Left renal pelvis (tissue), 4 donors: ENCODE measurements at places on chromosomes 6 and 20. TPM values are rescaled to one million over a fixed set of nuclear protein-coding genes. Genes with fewer than 3 reads are reported as not detected.

The PRSS35 gene
- polyA plus RNA-seq = 51.1 TPM

The PPIL6 gene
- polyA plus RNA-seq = 17.8 TPM

The PGK2 gene
- polyA plus RNA-seq = not detected

GRCh38 chr6:89950879-89951391 lies 56.7 kb downstream of the GJA10 start:
- DNase-seq = no peak

GRCh38 chr6:127462376-127462775 lies 3.2 kb upstream of the KIAA0408 start:
- no peak for DNase-seq

DNA sequence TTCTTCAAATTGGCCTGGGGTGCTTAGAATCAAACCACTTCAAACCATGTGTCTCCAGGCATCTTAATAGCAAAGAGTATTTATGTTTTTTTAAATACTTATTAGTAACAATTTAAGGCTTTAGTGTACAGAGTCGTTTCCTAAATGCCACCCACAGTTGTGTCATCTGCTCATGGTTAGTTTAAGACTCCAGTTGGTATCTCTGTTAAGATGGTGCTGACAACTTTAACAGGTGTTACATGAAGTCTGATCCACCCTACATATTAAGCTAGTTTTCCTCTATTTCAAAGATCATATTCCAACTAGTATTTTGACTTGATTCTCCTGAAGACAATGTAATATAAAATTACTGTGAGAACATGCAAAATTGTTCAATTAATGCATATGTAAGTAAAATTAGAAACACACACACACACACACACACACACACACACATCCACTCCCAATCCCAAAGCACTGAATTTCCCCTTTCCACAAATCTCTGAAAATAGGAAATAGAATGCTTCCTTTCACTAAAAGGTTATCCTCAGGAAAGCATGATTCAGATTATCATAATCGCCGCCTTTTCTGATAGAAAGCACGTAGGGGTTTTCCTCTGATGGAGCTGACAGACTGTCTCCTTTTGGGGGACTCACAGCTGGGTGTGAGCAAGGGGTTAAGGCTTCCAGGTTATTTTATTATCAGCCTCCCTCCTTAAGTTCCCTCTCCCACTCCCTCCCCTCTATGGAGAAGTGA lies 10.5 kb downstream of the CNKSR3 start:
- DNase-seq = no peak

GRCh38 chr6:106800379-106800778 lies 171.0 kb downstream of the QRSL1 start:
- no peak for DNase-seq

DNA sequence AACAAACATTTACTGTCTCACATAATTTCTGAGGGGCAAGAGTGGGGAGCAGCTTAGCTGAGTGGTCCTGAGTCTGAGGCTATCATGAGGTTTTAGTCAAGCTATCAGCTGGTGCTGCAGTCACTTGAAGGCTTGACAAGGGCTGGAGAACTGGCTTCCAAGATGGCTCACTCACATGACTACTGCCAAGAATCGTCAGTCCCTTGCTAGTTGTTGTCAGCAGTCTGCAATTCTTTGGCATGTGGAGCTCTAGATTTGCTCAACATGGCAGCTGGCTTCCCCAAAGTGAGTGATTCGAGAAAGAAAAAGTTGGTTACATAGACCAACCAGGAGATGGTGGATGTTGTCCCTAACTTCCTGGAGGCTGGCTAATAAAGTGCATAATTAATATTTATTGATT lies 2.8 kb upstream of the LRRC1 start:
- no peak for DNase-seq

DNA sequence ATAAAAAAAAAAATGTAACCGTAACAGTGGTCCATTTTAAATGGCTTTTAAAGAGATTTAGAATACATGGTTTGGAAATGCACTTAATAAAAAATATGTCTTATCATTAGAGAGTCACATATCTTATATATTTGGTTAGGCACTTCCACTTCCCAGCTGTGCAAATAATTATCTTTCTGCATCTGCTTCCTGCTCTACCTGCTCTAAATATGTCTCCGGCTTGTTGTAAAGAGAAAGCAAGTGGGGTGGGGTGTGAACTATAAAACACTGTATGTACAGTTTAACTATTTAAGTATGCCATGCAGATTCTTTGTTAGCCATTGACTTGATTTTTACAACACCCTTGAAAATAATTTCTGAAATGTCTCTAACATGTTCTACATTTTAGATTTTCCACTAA lies 106.3 kb downstream of the NKAIN2 start:
- DNase-seq = no peak

DNA sequence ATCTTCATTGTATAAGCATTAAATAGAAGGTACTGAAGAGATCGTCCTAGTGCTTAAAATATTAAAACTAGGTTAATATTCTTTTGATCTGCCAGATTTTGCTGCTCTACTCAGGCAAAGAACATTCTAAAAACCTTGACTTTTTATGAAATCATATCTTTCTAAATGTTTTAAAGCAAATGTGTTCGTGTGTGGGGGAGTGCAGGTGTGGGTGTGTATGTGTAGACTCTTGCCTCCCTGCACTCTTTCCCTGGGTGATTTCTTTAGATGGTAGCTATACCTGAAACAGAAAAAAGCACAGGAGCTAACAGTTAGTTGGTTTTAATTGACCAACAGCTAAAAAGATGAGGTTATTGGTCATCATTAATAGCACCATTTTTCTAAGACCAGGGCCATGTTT lies 5.7 kb downstream of the NRSN1 start:
- DNase-seq = no peak

DNA sequence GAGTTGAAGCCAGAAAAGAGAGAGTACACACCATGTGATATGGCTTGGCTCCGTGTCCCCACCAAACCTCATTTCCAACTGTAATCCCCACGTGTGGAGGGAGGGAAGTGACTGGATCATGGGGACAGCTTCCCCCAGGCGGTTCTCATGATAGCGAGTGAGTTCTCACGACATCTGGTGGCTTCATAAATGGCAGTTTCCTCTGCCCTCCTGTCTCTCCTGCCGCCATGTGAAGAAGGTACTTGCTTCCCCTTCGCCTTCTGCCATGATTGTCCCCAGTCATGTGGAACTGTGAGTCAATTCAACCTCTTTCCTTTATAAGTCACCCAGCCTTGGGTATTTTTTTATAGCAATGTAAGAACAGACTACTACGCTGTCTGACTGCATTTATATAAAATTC lies 40.3 kb downstream of the TAF4 start:
- no peak for DNase-seq

- DNase-seq = no peak
Observed at GRCh38 chr20:36298061-36298460, 8.1 kb upstream of the DLGAP4 start.
